ENCODE measurements at places on chromosomes 3 and 15. TPM values are rescaled to one million over a fixed set of nuclear protein-coding genes. Genes with fewer than 3 reads are reported as not detected.
A peak's percentile ranks its signal among the peaks of the same experiment; 100 is the strongest.

Gene RFTN1
- total RNA-seq: 26.3 TPM

Gene PRSS50
- total RNA-seq: 0.26 TPM

Gene AGBL1
- 1.5 TPM for total RNA-seq

Gene FMN1
- 6.2 TPM for total RNA-seq

Gene CHRNB4
- 0.53 TPM for total RNA-seq

Gene NLGN1
- total RNA-seq: 51.8 TPM

DNA sequence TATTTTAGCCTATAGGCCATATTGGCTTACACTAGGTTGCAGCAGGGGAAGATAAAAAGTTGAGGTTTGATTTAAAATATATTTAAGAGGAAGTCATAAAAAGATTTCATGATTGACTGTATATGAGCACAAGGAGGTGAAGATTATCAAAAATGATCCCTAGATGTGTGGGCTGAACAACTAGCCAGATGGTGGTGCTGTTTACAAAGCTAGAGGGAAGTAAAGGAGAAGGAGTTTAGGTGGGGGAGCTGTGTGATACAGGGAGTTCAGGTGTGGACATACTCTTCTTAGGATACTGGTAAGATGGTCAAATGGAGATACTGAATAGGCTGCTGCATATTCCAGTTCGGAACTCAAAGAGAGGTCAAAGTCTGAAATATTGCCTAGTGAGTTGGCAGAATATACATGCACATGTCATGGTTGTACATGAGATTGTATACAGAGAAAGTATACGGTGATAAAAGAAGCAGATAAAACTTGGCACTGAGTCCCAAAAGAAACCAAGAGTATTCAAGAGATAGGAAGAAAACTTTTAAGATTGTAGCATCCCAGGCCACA, 727.8 kb downstream of the NLGN1 start:
- DNase-seq: no peak

DNA sequence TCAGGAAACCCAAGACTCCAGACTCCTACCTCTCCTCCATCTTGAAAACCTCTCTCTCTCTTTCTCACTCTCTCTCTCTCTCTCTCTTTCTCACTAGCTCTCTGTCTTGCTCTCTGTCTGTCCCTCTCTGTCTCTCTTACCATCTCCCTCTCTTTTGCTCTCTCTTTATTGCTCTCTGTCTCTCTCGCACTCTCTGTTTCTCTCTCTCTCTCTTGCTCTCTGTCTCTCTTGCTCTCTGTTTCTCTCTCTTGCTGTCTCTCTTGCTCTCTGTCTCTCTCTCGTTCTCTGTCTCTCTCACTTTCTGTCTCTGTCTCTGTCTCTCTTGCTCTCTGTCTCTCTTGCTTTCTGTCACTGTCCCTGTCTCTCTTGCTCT, 75.0 kb upstream of the NR2E3 start:
- no peak for DNase-seq

DNA sequence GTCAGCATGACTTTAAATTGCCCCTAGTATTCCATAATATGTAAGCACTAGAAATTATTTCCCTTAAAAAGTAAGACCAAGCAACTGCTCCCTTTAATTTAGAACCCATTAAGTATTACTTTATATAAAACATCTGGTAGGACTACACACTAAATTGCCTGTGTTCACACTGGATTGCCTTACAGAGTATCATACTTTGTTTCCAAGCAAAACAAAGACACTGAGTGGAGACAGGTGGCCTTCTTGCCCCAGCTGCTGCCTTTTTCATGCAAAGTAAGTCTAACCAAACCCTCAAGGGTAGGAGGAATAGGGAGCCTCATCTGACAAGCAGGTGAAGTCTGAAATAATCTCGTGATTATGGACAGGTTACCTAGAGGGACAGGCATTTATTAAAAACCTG, 87.3 kb downstream of the PEX5L start:
- DNase-seq: peak; percentile 32

- no peak for DNase-seq
Measured at GRCh38 chr3:179247289-179248015, 3.5 kb downstream of the KCNMB3 start.

GRCh38 chr3:63679186-63679585, 26.7 kb downstream of the SNTN start:
- no peak for DNase-seq

GRCh38 chr15:58015565-58015964, 49.9 kb downstream of the ALDH1A2 start:
- DNase-seq: no peak

DNA sequence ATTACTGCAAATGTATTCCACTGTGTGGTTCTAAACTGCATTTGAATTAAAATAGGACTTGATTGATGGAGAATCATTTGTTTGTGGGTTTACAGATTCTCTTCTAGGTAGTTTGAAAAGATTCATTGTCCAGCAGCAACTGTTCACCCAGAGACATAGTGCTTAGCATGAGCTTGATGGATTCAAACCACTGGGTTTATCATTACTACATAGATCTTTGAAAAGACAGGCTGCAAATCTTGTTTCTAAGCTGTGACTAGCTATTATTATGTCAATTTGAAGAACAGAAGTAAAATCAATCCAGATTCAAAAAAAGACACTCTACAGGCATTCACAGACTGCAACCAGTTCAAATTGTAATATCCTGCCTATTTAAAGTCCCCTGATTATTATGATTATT, 49.8 kb downstream of the MBNL1 start:
- DNase-seq: no peak

DNA sequence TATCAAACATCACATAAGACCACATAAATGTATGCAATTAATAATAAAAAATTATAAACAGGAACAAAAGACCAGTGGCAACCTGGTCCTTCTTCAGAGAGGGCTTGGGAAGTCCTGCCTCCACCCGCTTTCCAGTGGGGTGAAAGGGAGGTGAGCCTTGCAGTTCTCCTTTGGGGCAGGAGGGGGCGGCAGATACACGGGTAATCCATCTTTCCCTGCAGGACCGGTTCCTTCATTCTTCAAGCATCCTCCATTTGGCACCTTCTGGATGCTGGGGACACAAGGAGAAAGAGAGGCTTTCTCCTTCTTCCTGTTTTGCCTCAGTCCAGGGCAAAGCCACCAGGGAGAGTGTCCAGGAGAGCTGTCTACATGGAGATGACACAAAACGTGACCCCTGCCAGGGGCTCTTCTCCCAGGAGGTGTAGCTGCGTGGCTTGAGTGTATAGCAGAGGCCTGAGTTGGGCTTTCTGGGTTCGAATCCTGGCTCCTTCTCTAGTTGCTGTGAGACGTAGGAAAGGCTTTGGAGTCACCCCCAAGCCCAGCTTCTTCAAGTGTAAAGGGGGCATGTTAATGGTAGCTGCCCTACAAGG, 23.2 kb downstream of the RPLP1 start:
- DNase-seq: peak; percentile 56

GRCh38 chr3:165273411-165273810, 77.2 kb upstream of the SLITRK3 start:
- DNase-seq: no peak

GRCh38 chr15:81296673-81297072, 27.3 kb downstream of the STARD5 start:
- DNase-seq: no peak

DNA sequence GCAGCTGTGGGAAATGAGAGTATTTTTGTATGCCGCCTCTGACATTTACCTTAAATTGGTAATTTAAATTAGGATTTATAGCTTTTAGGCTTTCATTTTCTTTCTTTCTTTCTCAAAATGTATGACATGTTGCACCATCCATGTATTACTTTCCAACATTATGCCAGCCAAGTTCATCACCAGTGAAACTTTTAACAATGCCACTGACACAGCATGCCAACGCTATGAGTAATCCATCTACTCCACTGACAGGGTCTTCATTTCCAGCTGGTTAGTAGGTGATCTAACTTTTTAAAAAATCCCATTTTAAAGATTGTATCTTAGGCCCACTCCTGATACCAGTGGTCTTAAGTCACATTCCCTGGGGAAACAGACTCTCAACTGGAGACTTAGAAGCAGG, 21.8 kb upstream of the CLDN16 start:
- DNase-seq: no peak

GRCh38 chr3:161403251-161403650, 31.9 kb upstream of the SPTSSB start:
- no peak for DNase-seq

DNA sequence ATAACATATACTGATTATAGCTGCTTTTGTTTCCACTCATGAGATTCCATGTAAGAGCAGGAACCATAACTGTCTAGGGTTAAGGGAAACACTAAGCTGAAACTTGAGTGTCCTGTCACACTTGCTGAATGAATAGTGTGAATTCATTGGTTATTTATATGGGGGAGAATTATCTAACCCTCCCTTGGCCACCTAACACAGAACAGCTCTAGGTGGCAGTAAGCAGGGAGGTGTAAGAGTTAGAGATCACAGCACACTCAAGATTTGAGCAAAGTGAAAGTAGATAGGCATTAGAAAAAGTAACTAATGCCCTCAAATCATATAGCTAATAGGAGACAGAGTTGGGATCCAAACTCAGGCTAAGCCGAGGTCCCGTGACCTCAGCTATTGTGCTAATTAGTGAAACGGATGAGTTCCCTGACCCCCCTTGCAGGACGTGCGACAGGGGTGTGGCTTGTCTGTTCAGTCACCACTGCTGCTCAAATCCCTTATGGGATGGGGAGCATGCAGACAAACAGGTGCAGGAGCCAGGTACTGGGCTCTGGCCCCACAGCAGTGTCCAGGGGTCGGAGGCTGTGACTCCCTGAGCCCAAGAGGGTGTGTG, 27.7 kb upstream of the ANO10 start:
- no peak for DNase-seq

DNA sequence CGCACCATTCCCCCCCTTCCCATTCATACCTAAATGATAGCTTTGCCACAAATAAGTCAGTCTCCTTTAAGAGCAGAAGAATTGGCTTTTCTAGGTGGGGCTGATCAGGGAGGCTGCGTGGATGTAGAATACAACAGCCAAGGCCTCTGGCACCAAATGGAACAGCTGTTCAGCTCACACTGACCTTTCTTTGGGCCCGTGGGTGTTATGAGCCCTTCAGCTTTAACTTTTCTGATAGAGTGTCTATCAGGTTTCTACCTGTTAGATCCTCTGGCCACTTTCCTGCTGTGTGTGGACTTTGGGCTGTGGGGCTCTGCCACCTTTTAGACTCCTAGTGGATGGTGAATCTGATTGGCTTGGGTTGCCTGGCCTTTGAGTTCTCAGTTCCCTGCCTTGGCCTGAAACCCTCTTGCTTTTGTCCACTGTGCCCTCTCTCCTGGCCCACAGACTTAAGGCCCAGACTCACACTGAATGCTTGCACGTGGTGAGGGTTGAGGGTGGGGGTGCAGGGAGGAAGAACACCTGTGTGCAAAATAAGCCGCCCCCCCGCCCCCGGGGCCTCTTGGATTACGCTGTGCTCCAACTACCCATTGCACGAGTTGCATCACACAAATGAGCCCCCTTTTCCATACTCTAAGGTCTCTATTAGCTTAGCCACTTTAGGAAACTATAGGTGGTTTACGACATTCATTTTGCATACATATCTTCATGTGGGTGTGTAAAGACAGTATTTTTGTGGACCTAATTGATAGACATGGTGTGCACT, 1.3 kb upstream of the RFX7 start:
- no peak for DNase-seq

DNA sequence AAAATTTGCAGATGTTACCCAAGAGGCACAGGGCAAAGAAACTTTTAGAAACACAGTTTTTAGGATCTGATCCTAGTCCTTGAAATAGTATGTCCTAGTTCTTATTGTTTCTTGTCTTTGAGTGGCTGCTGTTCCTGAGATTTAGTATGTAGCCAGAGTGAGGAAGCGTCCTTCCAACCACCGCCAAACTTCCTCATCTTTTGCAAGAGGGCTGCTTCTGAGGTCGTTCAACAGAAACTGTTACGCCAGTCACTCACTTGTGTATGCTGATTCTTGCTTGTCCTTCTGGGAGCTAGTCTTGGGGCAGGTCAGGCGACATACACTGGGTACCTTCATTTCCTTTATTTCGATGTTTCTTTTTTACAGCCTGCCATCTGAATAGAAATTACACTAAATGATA, 577.3 kb upstream of the ZNF717 start:
- no peak for DNase-seq

DNA sequence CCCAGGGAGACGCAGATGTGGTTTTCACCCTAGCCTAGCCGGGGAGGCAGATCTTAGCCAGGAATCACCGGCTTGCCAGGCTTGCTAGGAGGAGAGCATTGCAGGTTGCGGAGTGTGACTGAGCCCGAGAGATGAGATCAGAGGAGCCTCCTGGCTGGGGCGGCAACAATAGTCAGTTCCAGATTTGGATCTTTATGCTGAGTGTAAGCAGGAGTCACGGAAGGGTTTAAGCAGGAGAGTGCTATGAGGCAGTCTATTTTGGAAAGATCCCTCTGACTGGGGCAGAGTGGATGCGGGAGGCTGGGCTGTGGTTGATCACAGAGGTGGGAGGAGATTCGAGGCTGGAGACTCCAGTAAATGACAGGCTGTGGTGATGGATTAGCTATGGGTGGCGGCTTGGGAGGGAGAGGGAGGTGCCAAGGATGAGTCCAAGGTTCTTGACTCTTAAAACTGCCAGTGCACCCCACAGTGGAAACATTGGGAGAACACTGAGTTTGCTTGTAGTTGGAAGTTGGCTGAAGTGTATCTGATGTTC, 10.4 kb upstream of the BAHD1 start:
- no peak for DNase-seq

GRCh38 chr3:138348754-138349739, 668 bp downstream of the MRAS start:
- no peak for DNase-seq

- DNase-seq: no peak
Measured at GRCh38 chr3:40321818-40322217, 12.3 kb downstream of the EIF1B start.

- no peak for DNase-seq
Measured at GRCh38 chr15:88744548-88745020, 58.7 kb upstream of the ACAN start.

GRCh38 chr3:58215317-58216025, 4.7 kb upstream of the DNASE1L3 start:
- DNase-seq: no peak

DNA sequence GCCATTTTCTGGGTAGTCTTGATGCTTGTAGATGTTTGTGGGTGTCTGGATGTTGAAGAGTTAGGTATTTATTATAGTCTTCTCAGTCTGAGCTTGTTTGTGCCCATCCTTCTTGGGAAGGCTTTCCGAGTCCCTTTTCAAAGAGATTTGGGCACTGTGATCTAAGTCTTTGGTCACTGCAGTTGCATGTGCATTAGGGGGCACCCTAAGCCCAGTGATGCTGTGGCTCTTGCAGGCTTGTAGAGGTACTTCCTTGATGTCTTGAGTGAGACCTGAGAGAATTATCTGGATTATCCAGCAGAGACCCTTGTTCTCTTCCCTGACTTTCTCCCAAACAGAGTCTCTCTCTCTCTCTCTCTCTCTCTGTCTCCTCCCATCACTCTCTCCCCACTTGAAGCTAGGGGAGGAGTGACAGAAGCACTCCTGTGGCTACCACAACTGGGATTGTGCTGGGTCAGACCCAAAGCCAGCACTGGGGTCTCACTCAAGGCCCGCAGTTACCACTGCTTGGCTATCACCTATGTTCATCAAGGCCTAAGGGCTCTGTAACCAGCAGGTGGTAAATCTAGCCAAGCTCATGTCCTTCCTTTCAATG, 68.5 kb downstream of the TMCO5A start:
- DNase-seq: no peak

GRCh38 chr3:98598492-98598891, 5.1 kb upstream of the CPOX start:
- DNase-seq: no peak

All from urinary bladder (tissue), 4 donors.